ENCODE measurements at places on chromosomes 2 and 18.

DNA sequence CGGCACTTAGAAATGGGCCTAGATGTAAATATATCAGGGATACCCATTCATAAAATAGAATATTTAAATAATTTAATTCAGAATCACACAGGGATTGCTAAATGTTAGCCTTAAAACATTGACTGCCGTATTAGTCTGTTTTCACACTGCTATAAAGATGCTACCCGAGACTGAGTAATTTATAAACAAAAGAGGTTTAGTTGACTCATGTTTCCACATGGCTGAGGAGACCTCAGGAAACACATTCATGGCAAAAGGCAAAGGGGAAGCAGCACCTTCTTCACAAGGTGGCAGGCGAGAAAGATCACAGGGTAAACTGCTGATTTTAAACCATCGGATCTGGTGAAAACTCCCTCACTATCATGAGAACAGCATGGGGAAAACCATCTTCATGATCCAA, 223.6 kb upstream of the GULP1 start:
- no peak for DNase-seq

DNA sequence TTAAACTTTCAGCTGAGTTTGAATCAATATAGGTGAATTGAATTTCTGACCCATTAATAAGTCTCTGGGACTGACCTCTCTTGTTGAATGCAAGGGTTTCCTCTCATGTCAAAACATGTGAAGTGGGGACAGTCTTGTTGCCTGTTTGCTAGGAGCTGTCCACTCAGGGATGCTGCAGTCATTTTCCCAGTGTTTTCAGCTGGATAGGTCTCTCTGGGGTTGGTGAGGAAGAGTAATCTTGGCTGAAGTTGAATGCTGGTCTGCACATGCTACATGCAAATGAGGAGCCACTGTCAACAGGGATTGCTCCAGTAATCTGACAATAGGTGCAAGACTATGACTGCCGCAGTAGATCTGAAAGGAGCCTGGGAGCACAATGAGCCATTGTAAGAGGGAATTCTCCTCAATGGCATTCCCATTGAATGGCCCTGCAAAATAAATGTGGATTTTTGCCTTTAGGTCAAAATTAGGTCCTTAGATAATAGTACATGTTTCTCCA, 34.1 kb upstream of the IL1RL1 start:
- no peak for DNase-seq

DNA sequence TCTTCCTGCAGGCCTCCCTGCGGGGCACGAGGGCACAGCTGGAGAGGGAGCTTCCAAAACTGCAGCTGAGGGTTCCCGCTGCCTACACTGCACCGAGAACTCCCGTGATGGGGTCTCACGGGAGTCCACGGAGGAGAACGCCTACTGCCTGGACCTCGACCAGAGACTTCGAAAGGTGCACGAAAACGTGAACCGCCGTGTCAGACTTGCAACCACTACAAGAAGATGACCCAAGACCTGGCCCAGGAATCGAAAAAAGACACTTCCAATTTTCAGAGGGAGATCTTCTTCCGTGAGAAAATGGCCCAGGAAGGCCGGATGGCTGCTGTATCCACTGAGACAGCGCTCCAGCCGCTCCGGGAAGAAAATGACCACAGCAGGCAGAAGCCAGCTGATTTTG, 52.9 kb upstream of the TXNDC2 start:
- DNase-seq = no peak

DNA sequence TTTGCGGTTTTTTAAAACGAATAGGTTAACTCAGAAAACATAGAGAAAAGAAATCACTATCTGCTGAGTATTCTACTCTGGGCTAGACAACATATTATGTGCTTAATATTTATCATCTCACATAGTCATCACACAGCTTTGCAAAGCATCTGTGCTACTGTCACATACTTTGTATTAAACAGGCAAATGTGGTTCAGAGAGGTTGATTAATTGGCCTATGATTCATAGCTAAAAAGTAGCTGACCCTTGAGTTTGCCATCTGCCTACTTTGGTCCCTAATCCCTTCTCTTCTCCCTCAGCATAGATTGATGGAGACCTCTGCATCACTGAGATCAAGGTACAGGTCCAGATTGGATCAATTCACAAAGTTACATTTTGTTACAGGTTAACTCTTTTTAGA, 21.4 kb downstream of the ANKRD30B start:
- DNase-seq = no peak

GRCh38 chr2:170147576-170147975, 30.4 kb upstream of the MYO3B start:
- DNase-seq = no peak

DNA sequence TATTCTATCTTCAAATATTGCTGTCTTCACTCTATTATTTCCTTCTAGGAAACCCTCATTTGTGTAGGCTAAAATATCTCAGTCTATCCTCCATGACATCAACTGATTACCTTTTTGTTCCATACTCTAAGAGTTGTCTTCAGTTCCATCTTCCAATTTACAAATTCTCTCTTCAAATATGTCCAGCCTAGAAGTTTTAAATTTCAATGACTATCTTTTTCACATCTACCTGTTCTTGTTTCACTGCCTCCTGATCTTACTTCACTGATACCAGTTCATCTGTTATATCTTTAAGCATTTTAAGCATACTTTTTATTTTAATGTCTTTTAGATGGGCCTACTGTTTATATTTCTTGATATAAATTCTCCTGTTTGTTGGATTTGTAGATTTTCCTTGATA, 53.6 kb upstream of the COX7A2L start:
- DNase-seq = no peak

GRCh38 chr2:149409506-149409905, 79.1 kb downstream of the LYPD6 start:
- DNase-seq = no peak

DNA sequence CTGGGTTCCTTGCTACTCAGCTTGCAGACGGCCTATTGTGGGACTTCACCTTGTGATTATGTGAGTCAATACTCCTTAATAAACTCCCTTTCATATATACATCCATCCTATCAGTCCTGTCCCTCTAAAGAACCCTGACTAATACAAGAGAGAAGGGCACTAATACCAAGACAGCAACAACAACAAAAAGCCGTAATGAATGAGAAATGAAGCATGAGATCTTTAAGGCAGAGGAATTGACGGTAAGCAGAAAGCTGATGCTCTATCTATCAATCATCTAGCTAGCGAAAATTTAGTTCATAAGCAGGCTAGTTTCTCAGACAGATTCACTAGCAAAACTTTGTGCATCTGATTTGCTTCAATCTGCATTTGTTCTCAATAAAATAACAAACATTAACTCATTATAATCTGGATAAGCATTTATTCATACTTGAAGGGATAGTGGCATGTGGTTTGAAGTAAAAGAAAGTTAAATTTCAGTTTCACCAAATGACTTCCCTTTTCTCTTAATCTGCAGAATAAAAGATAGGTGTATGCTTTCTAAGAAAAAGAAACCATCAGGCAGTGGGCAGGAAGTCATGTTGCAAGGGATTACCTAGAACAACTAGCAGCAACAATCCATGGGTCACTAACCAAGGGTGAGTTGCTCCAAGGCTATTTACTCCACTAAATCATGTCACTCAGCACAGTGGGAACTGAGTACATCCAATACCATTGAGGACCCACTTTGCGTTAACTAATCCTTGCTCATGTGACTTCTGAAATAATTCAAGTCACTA, 376.5 kb downstream of the TMEM182 start:
- DNase-seq = no peak

GRCh38 chr2:145360129-145360790, 840.3 kb upstream of the ZEB2 start:
- DNase-seq = no peak

DNA sequence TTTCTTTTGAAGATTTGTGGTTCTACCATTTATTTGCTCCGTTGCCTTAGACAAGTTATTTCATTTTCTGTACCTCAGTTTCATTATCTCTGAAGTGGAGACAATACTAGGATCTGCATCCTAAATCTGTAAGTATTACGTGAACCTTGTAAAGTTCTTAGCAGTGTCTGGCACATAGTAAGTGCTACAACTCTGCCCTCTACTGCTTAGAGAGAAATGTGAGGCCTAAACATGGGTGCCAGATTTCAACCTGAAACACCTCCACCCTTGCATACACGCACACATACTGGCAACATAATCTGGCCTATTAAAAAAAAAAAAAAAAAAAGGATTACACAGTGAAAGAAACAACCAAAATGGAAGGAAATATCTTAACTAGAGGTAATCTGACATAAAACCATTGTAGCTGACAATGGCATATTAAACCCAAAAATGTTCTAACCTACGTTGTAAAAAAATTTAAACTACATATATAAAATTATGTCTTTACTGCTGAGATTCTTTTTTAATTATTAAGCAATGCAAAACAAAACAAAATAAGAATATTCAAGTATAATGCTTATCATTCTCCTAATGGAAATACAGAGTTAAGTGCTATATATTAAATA, 132.6 kb downstream of the MAP2 start:
- DNase-seq = no peak
